ENCODE measurements at places on chromosomes 16 and 17.

- no peak for DNase-seq
Observed at GRCh38 chr17:57612202-57613071, 132.7 kb downstream of the CCDC182 start.

DNA sequence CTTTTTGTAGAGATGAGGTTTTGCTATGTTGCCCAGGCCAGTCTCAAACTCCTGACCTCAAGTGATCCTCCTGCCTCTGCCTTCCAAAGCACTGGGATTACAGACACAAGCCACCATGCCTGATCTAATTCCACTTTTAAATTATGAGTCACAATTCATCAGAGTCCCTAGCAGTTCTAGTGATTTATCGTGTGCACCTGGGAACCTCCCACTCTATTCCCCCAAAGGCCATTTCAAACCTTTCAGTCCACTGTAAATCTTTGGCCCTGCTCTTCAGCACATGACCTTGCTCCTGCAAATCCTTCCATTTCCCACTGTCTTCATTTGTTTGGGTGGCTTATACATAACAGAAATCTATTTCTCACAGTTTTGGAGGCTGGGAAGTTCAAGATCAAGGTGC is 73.0 kb downstream of the HS3ST2 start:
- no peak for DNase-seq

- DNase-seq = no peak
Observed at GRCh38 chr16:49482690-49483089, 109.1 kb downstream of the C16orf78 start.

DNA sequence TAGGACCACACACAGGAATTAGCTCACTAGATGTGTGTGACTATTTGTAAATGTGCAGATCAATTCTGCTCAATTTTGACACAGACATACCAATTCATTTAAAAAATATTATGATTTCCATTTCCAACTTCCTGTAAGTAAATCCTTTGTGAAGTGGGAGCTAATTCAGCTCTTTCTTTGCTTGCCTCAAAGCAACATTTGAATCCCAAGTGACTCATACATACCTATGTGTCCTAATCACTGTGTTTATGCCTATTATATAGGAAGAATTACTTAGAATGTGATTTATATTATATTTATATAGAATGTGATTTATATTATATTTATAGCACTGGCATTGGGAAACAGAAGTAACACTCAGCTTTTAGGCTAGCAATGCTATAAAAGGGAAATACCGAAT is 195.9 kb upstream of the C17orf78 start:
- no peak for DNase-seq

Measured in activated CD8-positive, alpha-beta memory T cell treated with anti-CD3 and anti-CD28 coated beads for 4 hours (primary cell).